ENCODE measurements at places on chromosomes 2 and 18.
A peak's percentile ranks its signal among the peaks of the same experiment; 100 is the strongest.

GRCh38 chr18:3179430-3180089 is 40.2 kb downstream of the MYOM1 start:
- no peak for DNase-seq

- DNase-seq = no peak
Observed at GRCh38 chr2:66013456-66013855, 421.5 kb upstream of the MEIS1 start.

DNA sequence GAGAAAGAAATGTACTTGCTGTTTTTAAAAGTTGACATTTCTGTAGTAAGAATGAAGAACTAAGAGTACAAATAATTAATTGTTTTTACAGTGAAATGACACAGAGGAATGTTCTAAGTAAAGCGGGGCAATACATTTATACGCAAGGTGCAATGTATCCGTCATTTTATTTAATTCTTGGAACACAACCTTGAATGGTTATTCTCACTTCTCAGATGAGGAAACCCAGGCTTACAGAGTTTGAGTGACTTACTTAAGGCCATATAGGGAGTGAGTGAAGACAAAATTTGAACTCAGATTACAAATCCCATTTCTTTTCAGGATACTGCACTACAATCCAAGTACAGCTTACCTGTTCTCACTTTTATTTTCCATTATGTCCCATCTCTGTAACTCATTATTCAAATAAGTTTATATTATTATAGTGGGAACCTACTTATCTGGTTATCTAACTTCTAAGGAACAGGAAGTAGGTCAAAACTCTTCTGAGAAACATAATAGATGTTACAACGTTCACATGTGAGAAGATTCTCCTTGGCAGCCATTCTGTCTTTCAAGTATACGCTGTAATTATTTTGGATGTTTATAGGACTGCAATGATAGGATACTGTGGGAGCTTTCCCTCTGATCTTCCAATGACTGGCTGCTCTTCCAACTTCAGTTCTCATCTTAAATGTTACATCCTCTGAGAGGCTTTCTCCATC is 12.3 kb upstream of the STK17B start:
- DNase-seq = no peak

- no peak for DNase-seq
Observed at GRCh38 chr2:120079647-120080046, 66.8 kb downstream of the EPB41L5 start.

- no peak for DNase-seq
Observed at GRCh38 chr2:239870276-239870675, 154.9 kb downstream of the NDUFA10 start.

DNA sequence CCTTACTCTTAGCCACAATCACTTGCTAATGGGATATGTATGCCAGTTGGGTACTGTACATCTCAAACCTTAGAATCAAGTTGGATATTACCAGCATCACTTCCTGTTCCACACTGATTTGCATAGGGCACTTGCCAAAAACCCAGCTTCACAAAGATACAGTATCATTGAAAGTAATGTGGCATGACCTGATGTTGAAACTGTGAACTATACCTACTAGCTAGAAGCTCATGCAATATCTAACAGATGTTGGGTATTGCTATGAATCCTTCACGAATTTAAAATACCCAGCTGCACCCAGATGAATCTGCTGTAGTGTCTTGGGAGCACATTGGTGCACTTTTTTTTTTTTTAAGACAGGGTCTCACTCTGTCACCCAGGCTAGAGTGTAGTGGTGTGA is 6.5 kb upstream of the STAMBP start:
- DNase-seq = no peak

DNA sequence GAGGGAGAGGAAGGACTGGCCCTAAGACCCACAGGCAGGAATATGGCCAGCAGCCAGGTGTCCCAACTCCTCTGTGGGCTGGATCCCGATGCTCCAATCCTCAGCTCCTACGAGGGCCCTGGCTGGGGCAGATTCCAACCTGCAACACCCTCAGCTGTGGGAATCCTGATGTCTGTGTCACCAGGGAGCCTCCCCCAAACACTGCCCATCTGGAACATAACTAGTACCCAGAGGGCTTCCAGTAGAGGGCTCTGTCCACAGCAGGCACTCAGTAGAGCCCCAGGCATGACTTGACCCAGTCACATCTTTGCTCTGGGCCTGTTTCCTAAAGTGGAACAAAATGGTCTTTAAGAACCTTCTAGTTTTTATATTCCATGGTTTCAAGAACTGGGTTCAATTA is 20.6 kb upstream of the LOXHD1 start:
- DNase-seq = no peak

- DNase-seq = peak; percentile 28
Observed at GRCh38 chr2:222756951-222757650, 85.6 kb downstream of the MOGAT1 start.

DNA sequence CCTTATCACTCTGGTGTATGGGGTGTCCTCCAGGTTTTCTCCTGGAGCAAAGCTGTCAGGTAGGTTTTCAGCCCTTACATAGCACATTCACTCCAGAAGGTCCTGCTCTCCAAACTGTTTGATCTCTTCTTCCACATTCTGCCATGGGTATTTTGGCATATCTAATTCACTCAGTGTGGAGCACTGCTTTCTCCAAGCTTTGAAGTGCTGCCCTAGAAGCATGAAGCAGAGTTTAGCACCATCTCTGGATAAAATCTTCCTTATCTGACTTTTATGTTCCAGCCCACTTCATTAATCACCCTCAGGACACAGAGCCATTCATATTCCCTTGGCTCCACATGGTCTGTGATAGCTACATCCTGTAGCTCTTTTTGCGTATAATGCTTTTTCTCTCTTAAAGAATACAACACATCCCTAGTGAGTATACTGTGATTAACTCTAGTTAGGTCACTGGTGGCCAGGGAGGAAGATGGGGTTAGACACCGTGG is 56.7 kb upstream of the ARHGAP28 start:
- DNase-seq = no peak

All from fibroblast of skin of left biceps (primary cell).